ENCODE measurements at places on chromosomes 11 and 22.

- peak; percentile 22 for DNase-seq
Measured at GRCh38 chr22:31753005-31753633, 700 bp upstream of the DEPDC5 start.

DNA sequence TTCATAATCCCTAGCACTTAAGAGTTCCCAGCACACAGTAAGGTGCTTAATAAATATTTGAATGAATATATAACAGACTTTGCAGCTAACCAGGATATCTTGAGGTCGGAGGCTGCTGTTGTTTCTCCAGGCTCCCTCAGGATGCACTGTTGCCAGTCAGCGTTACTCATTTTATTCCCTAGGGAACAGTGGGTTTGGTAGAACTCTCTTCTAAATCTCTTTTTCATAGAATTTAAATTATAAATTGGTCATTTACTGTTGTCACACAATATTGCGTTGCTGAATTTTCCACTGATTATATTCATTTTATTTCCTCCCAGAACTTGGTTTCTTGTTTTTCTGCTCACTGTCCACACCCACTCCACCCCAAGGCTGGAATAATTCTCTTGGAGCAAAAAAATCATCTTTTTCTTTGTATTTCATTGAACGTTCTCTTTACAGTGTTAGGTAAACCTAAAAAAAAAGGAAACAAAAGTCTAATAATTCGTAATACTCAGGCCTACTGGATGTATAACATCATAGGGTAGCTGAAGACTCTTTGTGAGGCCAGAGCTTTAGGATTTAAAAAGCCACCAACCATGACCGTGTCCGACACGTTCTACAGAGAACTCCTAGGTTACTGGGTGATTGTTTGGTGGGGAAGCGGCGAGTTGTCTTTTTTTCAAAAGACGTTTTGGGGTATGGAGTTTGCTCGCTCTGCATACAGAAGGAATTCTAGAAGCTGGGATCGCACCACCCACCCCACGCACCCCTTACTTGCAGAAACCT is 766 bp upstream of the CAPRIN1 start:
- no peak for DNase-seq

DNA sequence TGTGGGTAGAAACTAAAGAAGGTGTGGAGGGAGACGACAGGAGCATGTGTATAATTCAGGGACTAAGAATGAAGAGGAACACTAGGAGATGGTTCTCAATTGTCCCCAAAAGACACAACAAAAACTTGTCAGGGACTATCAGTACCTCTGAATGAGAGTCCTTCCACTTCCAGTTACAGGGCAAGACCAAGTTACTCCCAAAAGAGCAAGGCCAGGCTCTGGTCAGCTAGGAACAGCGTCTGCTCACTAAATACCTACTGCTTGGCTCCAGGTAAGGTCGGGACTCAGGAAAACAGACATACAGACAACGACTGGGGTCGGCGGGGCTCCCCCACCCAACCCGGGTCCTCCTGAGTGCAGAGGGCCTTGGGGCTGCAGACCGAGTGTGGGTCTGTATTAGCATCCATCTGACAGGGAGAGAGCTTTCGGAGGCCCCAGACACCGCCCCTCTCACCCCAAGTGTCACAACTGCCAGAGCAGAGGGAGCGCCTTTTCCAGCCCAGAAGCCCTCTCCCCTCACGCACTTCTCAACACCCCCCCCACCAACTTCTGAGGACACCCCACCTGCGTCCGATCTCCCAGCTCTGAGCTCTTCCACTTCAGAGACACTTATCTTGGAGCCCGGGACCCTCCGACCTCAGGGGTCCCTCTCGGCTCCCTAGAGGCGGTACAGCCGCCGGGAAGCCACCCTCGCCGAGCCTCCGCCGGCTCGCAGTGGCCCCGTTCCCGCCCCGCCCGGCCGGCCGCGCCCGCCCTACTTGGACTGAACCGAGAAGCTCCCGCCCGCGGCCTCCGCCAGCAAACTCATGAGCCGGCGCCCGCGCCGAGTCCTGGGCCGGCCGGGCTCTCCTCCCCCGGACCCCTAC is 522 bp downstream of the RHOG start:
- no peak for DNase-seq

GRCh38 chr11:128451652-128452470 is 135.5 kb downstream of the ETS1 start:
- no peak for DNase-seq

GRCh38 chr11:1827095-1827813 is 7.5 kb upstream of the SYT8 start:
- DNase-seq: no peak

DNA sequence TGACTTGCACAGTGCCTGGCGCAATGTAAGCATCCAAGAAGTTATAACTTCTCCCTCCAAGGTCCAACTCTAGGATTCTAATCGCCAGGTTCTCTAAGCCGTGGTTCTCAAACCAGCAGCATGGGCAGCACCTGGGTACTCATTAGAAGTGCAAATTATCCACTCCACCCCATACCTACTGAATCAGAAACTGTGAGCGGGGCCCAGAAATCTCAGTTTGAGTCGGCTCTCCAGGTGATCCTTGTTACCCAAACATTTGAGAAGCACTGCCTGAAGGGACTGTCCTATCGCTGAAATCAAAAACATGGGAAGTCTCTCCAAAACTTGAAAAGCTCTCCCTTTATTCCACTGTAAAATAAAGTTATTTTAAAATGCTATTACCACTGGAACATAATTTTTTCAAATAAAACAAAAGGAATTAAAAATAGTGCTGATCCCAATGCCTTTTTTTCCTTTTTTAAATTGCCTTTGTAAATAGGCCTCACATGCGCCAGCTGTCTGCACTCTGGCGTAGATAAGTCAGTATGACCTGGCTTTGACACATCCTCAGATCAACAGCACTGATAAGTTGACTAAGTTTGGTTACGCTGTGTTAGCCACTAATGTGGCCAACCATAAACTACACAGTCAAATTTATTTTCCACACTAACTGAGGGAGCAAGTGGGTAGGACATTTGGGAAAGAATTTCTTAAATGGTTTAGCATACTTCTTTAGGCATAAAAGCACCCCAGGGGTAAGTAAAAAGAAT is 8.4 kb upstream of the CTR9 start:
- no peak for DNase-seq

DNA sequence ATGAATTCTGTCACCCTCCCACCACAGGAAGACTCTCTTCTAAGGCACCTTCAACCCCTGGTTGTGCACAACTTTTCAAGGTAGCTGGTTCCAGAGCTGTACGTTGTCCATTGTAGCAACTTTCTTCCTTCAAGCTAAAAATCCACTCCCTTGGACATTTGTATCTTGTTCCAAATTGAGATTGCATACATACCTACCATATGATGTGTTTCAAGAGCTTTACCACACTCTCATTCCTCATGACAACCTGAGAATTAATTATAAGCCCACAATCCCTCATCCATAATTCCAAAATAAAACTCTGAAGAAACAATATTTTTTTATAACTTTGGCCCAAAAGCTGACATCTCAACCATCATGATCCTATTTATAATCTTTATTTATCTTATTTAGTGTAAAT is 3.0 kb downstream of the OR52W1 start:
- DNase-seq: no peak

DNA sequence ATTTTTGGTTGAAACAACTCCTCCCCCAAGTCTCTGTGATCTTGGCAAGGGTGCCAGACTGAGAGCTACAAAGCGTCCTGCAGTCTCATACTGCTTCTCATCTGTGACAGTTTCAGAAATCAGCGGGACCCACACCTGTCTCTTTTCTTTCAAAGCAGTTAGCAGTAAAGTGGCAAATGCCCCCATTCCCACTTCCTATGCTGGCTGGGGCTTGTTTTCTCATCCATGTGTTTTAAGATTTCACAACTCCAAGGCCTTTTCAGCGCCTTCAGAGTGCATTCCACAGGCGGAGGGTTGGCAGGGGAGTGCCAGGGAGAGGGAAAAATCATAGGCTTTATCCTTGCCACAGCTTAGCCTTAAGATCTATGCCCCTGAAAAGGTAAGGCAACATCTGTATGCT is 493.5 kb downstream of the OPCML start:
- no peak for DNase-seq

GRCh38 chr11:65899356-65900124 is 648 bp downstream of the FOSL1 start:
- peak; percentile 80 for DNase-seq

DNA sequence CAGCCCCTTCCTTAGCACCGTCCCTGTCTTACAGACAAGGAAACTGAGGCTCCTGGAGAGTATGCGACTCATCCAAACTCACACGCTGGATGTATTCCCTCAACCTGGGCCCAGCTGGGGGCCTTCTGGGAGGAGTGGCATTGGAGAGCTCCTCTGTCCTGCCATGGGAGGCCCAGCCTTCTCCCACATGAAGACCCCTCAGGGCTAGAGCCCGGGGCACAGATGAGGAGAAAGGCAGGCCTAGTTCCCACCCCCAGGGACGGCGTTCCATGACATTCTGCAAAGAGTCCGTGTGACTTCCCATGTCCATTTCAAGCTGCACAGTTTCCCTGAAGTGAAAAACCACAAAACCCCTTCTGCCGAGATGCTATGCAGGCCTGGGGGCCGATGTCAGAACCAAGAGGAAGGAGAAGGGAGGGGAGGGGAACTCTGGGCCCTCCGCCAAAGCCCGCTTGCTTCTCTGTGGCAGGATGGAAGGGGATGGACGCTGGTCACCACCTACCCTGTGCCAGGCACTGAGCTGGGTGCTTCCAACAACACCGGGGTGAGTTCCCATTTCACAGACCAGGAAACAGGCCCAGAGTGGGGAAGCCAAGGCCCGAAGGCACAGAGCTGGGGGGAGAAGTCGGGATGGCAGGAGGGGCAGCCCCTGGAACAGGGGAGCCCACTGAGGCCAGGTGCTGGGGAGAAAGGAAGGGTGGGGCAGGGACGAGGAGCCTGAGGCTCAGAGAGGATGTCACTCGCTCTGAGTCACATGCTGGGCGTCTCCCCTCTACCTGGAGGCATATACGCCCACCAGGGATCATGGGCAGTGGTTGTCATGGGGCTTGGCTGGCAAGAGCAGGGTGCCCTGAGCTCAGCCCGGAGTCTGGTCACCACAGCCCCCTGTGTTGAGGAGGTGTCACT is 15.7 kb downstream of the RAC2 start:
- DNase-seq: no peak

GRCh38 chr22:43118953-43119458 is 8.5 kb downstream of the BIK start:
- DNase-seq: no peak

GRCh38 chr11:113833151-113833550 is 42.2 kb downstream of the USP28 start:
- no peak for DNase-seq

DNA sequence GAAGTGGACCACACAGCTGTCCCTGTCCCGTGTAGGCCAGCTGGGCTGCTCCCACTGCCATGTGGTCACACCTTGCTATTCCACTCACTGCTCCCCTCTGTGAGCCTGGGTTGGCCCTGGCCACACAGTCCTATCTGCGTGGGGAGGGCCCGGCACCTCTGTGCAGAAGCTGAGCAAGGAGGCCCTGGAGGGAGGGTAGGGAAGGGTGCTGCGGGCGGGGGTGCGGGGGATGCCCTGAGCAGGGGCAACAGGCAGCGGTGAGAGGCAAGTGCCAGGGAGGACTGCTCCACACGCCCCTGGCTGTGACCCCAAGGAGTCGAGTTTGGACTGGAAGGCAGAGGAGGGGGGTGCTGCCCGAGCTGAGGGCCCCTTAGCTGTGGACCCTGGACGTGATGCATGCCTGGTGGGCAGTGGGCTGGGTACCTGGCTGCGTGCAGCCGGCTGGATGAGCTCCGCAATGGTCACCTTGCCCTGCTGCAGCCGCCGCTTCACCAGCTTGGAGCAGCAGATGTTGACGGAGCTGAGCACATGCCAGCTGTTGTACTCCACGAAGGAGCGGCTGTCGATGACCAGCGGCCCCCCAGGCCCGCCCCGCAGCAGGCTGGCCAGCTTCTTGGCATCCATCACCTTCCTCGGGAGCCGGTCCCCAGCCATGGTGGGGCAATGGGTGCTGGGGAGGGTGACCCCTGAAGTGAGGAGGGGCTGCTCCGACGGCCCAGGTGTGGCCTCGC is 6.7 kb downstream of the DUSP8 start:
- DNase-seq: no peak

- DNase-seq: peak; percentile 56
Measured at GRCh38 chr11:36509201-36509639, 852 bp downstream of the TRAF6 start.

DNA sequence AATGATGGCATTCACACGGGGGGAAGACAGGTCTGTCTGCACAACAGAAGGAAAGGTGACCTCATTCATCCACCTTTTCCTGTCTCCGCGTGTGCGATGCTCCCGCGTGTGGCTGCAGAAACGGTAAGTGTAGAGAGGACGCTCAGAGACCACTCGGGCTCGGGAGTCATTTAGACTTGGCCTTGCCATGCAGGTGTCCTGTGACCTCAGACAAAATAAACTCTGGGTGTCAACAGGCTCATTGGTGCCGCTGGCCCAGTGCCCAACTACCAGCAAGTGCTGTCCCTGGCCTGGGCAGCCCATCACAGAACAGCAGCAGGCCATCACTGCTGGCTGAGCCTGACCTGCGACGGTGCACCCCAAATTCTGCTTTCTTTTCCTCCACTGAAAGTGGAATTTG is 48.1 kb upstream of the ARFGAP3 start:
- no peak for DNase-seq

GRCh38 chr11:118763041-118763440 is 27.9 kb downstream of the DDX6 start:
- no peak for DNase-seq

GRCh38 chr11:92865352-92865751 is 104.1 kb upstream of the MTNR1B start:
- no peak for DNase-seq

DNA sequence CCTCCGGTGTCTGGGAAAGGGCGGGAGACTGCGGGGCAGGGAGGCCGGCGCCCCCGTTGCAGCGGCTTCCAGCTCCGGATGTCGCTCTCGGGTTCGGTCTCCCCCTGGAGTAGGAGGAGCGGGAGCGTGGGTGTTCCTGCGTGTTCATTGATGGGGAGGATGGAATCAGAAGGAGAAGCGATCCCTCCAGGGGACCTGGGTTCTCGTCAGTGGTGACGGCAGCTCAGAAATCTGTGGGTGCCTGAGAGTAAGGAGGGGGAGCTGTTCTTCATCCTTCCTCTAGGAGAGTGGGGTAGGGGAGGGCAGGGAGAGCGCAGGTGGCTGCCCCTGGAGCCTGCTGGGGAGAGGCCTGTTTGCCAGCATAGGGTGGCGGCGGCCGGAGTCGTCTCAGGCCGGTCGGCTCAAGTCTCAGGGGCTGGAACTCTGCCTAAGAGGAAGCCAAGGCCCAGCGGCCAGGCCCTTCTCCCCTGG is 1.1 kb downstream of the UBASH3B start:
- DNase-seq: peak; percentile 79

DNA sequence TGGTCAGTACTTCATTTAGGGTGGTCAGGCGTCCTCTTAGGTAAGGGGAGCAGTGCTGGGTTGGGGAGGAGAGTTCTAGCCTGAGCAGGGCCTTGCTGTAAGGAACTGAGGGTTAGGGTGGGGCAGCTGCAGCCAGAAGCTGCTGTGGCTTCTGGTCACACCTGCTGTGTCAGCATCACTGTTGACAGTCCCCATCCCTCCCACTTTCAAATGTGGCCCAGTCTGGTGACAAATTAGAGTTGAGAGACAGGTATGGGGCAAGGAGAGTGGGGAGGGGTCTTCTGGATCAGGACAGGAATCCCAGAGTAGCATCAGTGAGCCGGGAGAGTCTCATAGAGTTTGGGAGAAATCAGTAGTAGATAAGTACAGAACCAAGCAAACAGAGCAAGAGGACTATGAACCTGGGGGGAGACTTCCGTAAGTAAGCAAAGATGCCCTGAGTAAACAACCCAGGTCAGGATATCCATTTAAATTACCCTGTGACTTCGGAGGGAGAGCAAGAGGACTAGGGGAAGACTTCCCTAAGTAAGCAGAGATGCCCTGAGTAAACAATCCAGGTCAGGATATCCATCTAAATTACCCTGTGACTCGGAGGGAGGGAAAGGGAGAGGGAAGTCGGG is 53.7 kb downstream of the PPP6R2 start:
- no peak for DNase-seq

GRCh38 chr11:6633422-6634408 is 14.5 kb upstream of the TPP1 start:
- no peak for DNase-seq
